ENCODE measurements at places on chromosomes 6 and 20.
A peak's percentile ranks its signal among the peaks of the same experiment; 100 is the strongest.

DNA sequence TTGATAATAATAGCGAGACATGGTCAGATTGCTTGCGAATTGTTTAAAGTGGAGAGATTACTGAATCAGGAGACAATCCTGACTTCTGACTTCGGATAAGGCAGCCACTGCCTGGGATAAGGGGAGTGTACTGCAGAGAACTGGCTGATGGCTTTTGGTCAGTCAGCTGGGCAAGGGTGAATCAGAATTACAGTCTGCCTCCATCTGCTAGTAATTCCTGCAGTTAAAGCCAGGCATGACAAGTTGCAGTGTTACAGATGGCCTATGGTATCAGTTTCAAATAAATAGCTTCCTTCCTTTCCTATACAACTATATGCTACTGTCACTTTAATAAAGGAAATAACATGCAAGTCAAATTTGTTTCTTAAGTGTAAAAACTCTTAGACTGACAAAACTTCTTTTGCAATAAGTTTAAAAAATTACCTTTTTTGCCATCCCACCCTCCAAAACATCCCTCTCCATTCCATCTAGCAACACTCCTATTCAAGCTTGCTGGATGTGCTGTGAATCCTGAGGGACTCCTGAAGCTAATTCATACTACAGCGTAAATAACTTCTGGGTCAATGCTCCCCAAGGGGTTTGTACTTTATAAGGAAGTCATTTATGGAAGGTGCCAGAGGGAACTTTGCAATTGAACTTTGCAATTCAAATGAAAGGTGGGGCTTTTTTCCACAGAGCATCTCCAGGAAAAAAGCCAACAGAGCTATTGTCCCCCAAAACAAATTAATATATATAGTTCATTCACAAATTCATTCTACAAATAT lies 245.2 kb downstream of the ADGRB3 start:
- no peak for DNase-seq

- no peak for DNase-seq
These were observed 1937.7 kb upstream of the DEFB115 start for GRCh38 chr20:29319725-29320124.

- DNase-seq: no peak
These were observed 2.3 kb downstream of the KCNK15 start for GRCh38 chr20:44748005-44748370.

DNA sequence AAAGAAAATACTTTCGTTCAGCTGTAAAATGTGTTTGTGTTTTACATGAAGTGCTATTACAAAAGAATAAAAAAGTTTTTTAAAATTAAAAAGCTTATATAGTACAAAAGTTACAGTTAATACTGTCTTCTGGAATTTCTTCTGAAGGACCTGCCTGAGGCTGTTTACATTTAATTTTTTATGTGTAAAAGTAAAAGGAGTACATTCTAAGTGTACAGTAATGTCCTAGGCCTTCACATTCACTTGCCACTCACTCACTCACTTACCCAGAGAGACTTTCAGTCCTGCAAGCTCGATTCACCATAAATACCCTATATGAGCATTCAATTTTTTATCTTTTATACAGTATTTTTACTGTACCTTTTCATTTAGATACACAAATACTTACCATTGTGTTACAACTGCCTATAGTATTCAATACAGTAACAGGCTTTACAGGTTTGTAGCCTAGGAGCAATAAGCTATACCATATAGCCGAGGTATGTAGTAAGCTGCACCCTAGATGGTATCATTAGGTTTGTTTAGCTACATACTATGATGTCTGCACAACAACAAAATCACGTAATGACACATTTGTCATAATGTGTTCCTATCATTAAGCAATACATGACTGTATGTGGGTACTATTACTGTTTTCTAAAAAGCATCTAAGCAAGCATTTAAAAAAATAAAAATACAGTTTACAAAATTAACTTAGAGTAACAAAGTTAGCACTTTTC lies 33.0 kb downstream of the RNF146 start:
- DNase-seq: no peak

- DNase-seq: no peak
These were observed 929.3 kb upstream of the MAN1A1 start for GRCh38 chr6:120278689-120279396.

DNA sequence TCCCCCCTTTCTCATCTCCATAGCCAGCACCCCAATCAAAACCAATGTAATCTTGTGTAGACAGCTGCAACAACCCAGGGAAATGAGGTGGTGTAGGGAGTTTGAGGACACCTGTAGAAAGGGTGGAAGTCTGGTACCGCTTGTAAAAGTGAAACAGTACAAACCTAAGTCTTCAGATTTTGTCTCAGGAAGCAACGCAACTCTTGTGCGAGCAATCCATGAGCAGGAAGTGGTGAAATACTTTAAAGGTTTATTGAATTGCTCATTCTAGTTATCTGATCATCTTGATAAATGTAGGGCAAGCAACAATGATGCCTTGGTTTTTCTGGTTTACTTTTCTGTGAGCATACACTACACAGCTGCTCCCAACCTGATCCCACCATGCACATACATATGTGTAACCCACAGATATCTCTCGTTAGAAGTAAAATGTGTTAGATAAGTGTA lies 71.1 kb upstream of the THEMIS start:
- no peak for DNase-seq

DNA sequence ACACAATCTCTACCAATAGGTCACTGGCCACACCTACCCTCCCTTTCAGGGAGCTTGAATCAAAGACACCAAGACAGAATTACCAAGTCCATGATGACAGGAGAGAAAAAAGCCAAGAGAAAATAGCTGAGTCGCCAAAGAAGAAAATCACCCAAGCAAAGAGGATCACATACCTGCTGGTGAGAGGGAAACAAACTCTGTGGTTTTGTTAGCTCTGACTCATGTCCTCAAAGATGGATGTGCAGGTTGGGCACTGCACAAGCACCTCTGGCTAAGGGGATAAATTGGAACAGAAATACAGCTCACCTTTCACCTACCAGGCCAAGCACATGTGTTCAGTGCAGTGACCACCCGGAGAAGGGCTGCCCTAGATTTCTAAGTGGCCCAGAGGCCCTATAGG lies 114.8 kb downstream of the TFAP2A start:
- no peak for DNase-seq

DNA sequence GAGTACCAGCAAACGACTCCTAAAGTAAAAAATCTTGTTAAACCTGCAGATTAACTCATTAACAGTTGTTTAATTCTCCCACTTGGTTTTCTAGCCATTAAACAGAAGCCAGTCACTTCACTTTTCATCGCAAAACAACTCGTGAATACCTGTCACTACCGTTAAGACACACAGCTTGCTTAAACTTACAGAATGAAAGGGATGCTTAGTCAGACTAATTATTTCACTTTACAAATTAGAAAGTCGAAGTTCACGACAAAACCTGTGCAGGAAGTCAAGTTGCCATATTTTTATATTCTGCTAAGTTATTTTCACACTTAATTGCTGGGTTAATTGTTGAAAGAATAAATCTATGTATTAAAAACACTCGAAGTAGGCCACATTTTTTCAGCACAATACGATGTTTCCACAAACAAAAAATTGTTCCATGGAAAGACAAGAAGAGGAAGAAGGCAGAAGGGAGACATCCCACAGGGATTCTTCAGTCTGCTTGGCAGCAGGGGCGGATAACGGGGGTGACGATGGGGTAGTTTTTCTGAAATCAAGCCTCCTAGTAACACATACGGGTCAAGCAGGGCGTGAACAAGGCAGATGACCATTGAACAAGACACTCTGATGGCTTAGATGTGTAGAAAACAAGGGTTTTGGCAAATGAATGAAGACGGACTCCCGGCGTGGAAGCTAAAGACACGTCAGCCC lies 933 bp downstream of the SSR1 start:
- peak; percentile 26 for DNase-seq

- DNase-seq: no peak
These were observed 50.1 kb downstream of the NUP153 start for GRCh38 chr6:17656644-17657043.

GRCh38 chr20:1857466-1857865 lies 37.7 kb upstream of the SIRPA start:
- no peak for DNase-seq

DNA sequence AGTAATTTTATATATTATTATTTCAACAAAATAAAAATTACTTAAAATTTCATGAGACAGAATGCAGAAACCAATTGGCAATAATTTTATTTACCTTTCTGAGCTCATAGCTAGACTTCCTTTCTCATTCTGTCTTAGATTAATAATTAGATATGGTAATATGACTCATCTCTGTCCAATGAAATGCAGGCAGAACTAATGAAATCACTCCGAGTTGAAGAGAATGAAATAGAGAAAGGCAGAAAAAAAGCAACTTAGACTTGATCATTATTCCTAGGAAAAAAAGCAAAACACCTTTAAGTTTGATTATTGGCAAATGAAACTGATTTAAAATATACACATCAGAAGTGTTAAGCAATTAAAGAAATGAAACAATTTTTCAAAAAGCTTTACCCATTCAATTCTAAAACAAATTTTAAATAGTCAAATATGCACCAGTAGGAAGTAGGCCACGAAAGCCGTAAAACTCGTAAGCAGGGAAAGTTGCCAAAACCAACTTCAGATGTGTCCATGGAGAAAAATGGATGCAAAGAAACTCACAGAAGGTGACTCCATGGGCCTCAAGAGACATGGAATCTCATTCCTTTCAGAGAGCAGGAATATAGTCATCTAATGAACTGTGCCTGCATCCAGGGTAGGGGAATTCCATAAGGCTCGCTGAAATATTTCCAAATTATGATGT lies 293.8 kb upstream of the RGS17 start:
- DNase-seq: no peak

DNA sequence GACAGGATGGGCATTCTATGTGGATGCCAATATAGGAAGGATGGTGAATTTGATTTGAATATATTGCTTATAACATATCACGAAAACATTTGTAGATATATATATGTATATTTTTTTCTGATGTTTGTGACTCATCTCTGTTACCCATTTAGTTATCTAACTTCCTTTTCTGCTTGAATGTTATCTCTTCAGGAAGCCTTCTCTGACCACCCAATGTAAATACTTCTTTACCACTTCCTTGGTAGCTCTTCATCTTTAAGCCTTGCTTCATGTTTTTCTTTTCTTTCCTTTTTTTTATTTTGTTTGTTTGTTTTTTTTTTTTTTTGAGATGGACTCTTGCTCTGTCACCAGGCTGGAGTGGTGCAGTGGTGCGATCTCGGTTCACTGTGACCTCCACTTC lies 260.5 kb upstream of the EPHA7 start:
- no peak for DNase-seq

DNA sequence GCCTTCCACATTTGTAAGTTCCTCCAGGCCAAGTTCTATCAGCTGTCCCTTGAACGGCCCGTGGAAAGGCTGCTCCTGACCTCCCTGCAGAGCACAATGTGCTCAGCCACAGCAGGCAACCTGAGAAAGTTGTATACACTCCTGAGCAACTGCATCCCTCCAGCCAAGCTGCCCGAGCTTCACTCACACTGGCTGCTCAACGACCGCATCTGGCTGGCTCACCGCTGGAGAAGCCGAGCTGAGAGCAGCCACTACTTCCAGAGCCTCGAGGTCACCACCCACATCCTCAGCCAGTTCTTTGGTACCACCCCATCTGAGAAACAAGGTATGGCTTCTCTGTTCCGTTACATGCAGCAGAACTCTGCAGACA lies 2.1 kb downstream of the ZSWIM1 start:
- DNase-seq: no peak

GRCh38 chr6:49892280-49892679 lies 25.9 kb upstream of the CRISP1 start:
- DNase-seq: no peak

DNA sequence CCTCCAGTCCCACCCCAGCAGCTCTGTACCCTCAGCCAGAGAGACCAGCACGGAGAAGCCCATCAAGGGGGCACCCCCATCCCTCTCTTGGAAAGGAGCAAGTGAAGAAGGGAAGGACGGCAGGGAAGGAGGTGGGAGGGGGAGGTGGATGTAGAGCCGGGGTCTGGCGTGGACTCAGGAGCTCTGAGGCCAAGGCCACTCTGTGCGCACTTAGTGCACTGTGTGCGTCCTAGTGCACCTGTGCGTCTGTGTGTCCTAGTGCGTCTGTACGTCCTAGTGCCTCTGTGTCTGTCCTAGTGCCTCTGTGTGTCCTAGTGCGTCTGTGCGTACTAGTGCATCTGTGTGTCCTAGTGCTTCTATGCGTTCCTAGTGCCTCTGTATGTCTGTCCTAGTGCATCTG lies 54.2 kb downstream of the DSTN start:
- DNase-seq: no peak

DNA sequence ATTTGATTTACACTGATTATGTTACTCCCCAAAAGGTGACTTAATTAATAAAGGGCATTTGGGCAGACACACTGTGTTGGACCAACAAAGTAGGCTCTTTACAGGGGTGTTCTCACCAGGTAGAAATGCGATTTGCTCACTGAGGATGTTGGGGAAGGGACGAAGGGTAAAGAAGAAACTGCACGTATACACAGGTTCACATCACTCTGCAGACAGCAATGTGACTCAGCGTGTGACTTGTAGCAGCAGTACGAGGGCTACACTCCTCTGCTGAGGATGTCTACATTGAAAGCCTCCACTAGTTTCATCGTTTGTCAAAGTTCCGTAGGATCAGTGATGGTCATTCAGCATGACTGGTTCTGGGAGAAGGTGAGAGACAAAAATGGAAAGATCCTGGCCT lies 52.7 kb upstream of the TMEM181 start:
- no peak for DNase-seq

GRCh38 chr6:28771401-28772267 lies 152.2 kb downstream of the TRIM27 start:
- DNase-seq: no peak

Measured in stimulated activated CD8-positive, alpha-beta memory T cell treated with anti-CD3 and anti-CD28 coated beads, Interleukin-4, amount 100 ng/mL, for 24 hours (primary cell).